NCI-H2081 treated with DMSO at 0.1 percent for 48 hours (cell line): ENCODE measurements at places on chromosomes 5 and 9.
A peak's percentile ranks its signal among the peaks of the same experiment; 100 is the strongest.

DNA sequence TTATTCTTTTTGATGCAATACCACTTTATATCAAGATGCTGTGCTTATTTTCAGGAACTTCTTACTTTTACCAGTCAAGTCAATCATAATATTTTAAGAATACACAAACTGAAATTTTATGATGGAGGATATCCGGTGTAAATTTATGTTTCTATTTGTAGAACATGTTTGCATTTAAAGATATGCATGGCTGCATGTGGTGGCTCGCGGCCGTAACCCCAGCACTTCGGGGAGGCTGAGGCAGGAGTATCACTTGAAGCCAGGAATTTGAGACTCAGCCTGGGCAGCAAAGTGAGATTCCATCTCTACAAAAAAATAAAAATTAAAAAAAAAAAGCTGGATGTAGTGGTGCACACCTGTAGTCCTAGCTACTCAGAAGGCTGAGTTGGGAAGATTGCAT, 73.5 kb upstream of the ALDH1A1 start:
- DNase-seq = no peak

DNA sequence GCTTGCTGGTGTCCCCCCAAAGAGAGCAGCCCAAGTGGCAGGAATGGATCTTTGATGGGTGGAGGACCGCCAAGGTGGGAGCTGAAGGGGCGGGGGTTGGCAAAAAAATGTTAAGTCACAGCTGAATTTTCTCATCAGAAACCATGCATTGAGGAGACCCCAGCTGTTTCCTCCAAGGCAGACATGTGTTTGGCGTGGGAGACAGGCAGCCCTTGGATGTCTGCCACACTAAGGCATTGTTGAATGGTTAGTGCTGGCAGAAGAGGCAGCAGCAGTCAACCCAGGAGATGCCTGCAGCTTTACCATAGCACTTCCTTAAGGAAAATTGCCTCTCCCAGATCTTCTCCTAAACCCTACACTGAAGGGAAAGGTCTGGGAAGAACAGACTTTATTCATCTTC, 394.9 kb upstream of the CD180 start:
- DNase-seq = no peak

DNA sequence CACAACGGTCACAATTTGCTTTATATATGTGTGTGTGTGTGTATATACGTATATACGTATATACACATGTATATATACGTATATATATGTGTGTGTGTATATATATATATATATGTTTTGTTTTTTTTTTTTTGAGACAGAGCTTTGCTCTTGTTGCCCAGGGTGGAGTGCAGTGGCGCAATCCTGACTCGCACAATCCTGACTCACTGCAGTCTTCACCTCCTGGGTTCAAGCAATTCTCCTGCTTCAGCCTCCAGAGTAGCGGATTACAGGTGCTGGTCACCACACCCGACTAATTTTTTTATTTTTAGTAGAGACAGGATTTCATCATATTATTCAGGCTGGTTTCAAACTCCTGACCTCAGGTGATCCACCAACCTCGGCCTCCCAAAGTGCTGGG, 3.1 kb downstream of the RNF38 start:
- DNase-seq = no peak

GRCh38 chr5:140219068-140219991, 44.3 kb downstream of the CYSTM1 start:
- DNase-seq = no peak

GRCh38 chr5:42908509-42909488, 97.1 kb upstream of the SELENOP start:
- DNase-seq = peak; percentile 94

- no peak for DNase-seq
These were observed 10.1 kb downstream of the LHFPL2 start for GRCh38 chr5:78638423-78638822.

DNA sequence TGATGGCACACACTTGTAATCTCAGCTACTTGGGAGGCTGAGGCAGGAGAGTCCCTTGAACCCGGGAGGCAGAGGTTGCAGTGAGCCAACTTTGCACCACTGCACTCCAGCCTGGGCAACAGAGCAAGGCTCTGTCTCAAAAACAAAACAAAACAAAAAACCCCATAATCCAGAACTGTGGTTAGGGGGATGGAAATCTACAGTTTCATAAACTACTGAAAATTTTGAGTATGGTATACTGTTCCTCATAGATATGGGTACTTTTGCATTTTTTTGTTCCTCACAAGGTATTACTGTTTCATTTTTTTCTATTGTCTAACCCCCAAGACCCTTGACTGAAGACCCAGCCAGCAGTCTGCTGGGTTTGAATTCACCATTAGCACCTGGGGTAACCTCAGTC, 52.2 kb upstream of the MAP3K1 start:
- no peak for DNase-seq

DNA sequence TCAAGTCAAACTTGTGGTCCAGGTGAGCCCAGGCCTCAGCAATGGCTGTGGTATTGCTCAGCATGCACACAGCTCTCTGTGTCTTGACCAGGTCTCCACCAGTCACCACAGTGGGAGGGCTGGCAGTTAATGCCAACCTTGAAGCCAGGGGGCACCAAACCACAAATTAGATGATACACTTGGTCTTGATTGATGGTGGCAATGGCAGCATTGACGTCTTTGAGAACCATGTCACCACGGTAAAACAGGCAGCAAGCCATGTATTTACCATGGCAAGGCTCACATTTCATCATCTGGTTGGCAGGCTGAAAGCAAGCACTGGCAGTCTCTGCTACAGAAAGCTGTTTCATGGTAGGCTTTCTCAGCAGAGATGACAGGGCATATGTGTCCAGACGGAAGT, 40.0 kb downstream of the NIM1K start:
- no peak for DNase-seq

- DNase-seq = no peak
These were observed 16.6 kb upstream of the CARD19 start for GRCh38 chr9:93079371-93079770.

DNA sequence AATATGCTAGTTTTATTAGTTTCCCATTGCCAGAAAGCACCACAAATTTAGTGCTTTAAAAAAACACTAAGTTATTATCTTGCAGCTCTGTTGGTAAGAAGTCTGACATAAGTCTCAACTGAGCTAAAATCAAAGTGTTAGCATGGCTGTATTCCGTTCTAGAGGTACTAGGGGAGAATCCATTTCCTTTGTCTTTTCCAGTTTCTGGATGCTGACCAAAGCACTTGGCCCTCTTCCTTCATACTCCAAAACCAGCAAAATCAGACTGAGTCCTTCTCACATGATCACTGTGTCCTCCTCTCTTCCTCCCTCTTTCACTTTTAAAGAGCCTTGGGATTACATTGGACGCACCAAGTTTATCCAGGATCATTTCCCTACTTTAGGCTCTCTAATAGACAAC, 9.5 kb downstream of the CDH18 start:
- DNase-seq = no peak

- DNase-seq = no peak
These were observed 21.1 kb upstream of the PDZD2 start for GRCh38 chr5:31617867-31618266.

DNA sequence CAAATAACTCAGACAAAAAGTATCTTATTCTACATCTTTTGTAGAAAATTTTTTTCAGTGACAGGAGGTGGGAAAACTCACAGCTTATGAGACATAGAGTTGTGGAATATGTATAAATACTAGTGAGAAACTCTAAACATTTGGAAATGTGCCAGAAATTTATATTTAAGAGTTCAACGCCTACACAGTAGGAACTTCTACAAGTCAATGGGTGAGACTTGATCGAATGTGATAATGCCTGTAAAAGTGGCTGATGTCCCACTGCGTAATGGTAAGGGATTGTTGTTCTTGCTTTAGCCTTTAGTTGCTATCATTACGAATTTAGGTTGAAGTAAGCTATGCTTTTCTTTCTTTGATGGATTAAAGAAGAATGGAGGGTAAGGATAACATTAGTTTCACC, 40.0 kb upstream of the RICTOR start:
- no peak for DNase-seq

- DNase-seq = no peak
These were observed 424.6 kb downstream of the CCDC171 start for GRCh38 chr9:15977438-15977837.
